T-helper 2 cell (primary cell): ENCODE measurements at places on chromosomes 5 and 9.

- no peak for DNase-seq
These were observed 12.3 kb downstream of the FNBP1 start for GRCh38 chr9:130030651-130031127.

DNA sequence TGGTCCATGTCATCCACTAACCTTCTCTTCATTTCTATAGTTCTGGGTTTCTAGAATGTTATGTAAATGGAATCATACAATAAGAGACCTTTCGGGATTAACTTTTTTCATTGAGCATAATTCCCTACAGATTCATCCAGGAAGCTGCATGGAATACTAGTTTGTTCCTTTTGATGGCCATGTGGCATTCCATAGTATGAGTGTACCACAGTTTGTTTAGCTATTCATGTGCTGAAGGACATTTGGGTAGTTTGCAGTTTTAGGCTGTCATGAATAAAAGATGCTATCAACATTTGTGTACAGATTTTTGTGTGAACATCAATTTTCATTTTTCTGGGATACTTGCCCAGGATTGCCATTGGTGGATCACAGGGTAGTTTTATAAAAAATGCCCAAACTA is 6.8 kb upstream of the SPTLC1 start:
- no peak for DNase-seq

- no peak for DNase-seq
These were observed 2.7 kb downstream of the RASGRF2 start for GRCh38 chr5:80962630-80963520.

GRCh38 chr5:143601917-143602333 is 198.4 kb upstream of the NR3C1 start:
- DNase-seq, result no peak

GRCh38 chr5:37869216-37869615 is 29.4 kb upstream of the GDNF start:
- no peak for DNase-seq

DNA sequence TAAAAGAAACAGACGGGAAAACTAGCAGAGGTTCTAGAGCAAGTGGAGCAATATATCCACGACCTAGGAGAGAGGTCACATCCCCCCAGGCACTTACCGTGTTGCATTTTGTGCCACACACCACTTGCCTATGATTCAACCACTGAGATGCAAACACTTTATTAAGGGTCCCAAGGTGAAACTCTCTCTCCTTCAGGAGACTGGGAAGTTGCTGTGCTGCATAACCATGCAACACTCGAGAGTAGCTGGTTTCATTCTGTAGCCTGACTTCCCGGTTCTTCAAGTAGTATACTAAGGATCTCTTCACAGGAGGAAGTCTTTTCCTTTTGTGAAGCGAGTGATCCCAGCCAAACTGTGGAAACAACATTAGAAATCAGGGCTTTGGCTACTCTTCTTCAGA is 1.6 kb downstream of the DCAF12 start:
- DNase-seq, result no peak

GRCh38 chr5:59025734-59026133 is 442.9 kb downstream of the RAB3C start:
- DNase-seq, result no peak

GRCh38 chr9:2125906-2126305 is 110.8 kb downstream of the SMARCA2 start:
- no peak for DNase-seq

GRCh38 chr5:177458912-177459350 is 12.3 kb downstream of the PRR7 start:
- no peak for DNase-seq

- no peak for DNase-seq
These were observed 38.4 kb downstream of the STXBP1 start for GRCh38 chr9:127650518-127650917.

GRCh38 chr5:93331863-93332262 is 249.2 kb downstream of the NR2F1-AS1 start:
- no peak for DNase-seq

- DNase-seq, result no peak
These were observed 15.2 kb upstream of the TBCA start for GRCh38 chr5:77791356-77791755.

DNA sequence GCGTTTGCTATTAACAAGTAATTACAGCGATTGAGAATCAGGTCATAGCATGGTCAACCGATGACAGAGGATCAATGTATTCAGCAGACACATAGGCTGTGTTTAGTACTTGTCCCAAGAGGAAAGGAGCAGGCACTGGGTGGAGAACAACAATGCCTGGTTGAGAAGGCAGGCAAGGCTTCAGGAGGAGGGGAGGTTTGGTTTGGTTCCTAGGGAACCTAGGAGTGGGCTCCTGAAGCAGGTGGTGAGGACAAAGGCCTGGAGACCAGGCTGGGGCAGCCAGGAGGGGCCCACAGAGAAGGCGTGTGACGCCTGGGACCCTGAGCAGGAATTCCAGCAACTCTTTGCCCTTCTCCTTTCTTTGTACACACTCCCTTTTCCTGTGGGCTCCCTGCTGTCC is 195.6 kb downstream of the SPOCK1 start:
- no peak for DNase-seq

- no peak for DNase-seq
These were observed 216.7 kb downstream of the SMARCA2 start for GRCh38 chr9:2231829-2232228.
